ENCODE measurements at places on chromosomes 12 and 14. TPM values are rescaled to one million over a fixed set of nuclear protein-coding genes. Genes with fewer than 3 reads are reported as not detected.
A peak's percentile ranks its signal among the peaks of the same experiment; 100 is the strongest.

The KRT74 gene
- total RNA-seq: not detected

The FAM186B gene
- total RNA-seq: 0.42 TPM

The NANOG gene
- total RNA-seq: 0.35 TPM

The TAS2R19 gene
- total RNA-seq: 13.1 TPM

The CLEC1B gene
- not detected for total RNA-seq

The KERA gene
- total RNA-seq: not detected

GRCh38 chr14:20356422-20356821, 13.0 kb downstream of the PARP2 start:
- peaks cover 22% of the 10 kb centered on the region for H3K36me3 ChIP-seq
- H3K4me1 ChIP-seq: no peaks in the 10 kb centered on the region
- no peaks in the 10 kb centered on the region for H3K27me3 ChIP-seq

DNA sequence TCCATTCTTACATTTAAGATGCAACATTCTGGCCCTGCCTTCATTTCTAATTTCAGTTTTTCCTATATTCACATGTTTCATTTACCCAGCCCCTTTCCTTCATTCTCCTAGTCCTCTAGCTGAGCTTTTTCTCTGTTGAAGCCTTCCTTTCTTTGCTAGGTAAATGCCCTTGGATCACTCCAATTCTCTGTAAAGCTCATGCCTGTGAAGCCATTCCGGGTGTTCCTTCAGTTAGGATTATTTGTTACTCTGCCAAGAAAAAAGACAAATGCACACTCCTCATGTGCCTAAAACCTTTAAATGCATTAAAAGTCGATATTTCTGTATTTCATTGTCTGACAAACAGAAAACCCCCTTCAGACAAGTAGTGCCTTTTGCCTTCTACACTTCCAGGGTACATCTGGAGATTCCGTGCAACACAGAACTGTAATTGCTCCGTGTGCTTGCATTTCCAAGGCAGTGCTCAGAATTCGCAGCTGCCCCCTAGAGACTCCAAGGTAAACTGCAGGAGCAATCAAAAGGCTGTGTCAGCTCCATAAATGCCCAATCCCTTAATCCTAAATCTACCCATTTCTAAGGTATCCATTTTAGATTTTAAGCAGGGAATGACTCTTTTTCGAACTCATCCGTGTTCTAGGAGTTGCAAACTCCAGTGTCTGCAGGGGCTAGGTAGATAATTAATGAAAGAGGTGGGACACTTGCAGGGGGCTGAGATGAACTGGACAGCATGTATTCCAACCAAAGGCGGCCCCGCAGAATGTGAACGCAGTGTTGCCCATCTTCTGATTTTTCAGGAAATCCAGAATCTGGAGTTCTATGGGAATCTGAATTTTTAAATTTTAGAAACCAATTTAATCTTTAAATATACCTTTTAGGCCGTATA, 320.2 kb downstream of the GRIN2B start:
- no peak overlapping the region for H3K4me3 ChIP-seq
- H3K27me3 ChIP-seq: no peaks in the 10 kb centered on the region
- no peaks in the 10 kb centered on the region for H3K4me1 ChIP-seq
- H3K36me3 ChIP-seq: no peaks in the 10 kb centered on the region
- no peak for DNase-seq

DNA sequence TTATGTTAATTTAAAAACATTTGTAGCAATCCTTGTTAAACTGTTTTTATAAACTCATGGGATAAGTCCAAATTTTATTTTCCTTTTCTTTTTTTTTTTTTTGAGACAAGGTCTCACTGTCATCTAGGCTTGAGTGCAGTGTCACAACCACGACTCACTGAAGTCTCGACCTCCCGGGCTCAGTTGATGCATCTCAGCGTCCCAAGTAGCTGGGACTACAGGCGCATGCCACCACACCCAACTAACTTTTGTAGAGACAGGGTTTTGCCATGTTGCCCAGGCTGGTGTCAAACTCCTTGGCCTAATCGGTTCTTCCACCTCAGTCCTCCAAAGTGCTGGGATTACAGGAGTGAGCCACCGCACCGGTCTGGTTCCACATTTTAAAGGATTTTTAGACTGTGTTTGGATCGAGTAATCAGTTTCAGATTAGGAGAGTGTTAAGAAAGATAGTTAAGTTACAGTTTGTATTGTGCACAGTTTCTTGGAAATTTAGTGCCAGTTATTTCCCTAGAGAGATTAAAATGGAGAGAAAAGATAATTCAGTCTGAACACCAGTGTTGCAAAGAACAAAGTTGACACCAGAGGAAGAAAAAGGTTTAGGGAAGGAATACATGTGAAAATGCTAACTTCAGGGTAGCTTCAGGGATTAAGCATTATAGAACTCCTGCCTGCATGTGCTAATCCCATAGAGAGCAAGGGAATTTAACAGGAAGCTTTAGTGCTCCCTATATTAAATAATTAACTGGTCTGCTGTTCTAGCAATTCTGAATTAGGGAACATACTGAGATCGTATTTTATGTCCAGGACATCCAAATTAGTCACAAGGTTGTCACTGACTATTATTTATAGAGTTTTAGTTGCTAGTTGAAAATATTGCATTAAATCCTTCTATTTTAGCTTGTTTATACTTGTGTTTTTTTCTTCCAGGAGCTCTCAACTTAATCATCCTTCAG, 10.1 kb downstream of the RAP1B start:
- H3K27me3 ChIP-seq: no peaks in the 10 kb centered on the region
- H3K36me3 ChIP-seq: no peaks in the 10 kb centered on the region
- no peak overlapping the region for H3K27ac ChIP-seq
- H3K4me3 ChIP-seq: peak overlapping the region; percentile 23
- DNase-seq: no peak
- peaks cover 77% of the 10 kb centered on the region for H3K4me1 ChIP-seq

- DNase-seq: no peak
- H3K36me3 ChIP-seq: no peaks in the 10 kb centered on the region
- H3K4me3 ChIP-seq: no peak overlapping the region
- H3K27ac ChIP-seq: no peak overlapping the region
- H3K27me3 ChIP-seq: no peaks in the 10 kb centered on the region
Observed at GRCh38 chr12:96617178-96617577, 127.8 kb downstream of the CFAP54 start.

- no peak for DNase-seq
- no peaks in the 10 kb centered on the region for H3K27me3 ChIP-seq
- no peaks in the 10 kb centered on the region for H3K4me1 ChIP-seq
Observed at GRCh38 chr12:114579389-114579788, 104.6 kb downstream of the TBX3 start.

DNA sequence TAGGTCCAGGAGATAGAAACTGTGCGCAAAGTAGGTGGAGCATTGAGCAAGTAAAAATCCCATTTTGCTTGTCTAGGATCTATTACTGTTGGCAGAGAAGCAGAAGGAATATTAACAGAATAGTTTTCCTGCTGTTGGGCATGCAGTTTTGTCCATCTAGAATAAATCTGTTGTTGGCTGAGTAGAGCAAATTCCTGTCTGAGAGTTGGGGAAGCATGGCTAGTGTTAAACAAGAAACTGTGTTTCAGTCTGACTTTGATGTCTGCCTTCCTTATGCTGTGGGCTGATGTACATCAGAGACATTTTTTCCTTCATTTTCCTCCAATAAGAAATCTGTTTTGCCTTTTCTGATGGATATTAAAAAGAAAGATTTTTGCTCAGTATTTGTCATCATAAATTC, 98.2 kb downstream of the RAD52 start:
- DNase-seq: no peak
- no peaks in the 10 kb centered on the region for H3K36me3 ChIP-seq
- no peaks in the 10 kb centered on the region for H3K27me3 ChIP-seq
- H3K27ac ChIP-seq: peak overlapping the region; percentile 53

GRCh38 chr14:51511265-51511664, 140.4 kb upstream of the FRMD6 start:
- H3K36me3 ChIP-seq: no peaks in the 10 kb centered on the region
- H3K27me3 ChIP-seq: no peaks in the 10 kb centered on the region
- no peak overlapping the region for H3K4me3 ChIP-seq
- peaks cover 32% of the 10 kb centered on the region for H3K4me1 ChIP-seq
- no peak for DNase-seq

DNA sequence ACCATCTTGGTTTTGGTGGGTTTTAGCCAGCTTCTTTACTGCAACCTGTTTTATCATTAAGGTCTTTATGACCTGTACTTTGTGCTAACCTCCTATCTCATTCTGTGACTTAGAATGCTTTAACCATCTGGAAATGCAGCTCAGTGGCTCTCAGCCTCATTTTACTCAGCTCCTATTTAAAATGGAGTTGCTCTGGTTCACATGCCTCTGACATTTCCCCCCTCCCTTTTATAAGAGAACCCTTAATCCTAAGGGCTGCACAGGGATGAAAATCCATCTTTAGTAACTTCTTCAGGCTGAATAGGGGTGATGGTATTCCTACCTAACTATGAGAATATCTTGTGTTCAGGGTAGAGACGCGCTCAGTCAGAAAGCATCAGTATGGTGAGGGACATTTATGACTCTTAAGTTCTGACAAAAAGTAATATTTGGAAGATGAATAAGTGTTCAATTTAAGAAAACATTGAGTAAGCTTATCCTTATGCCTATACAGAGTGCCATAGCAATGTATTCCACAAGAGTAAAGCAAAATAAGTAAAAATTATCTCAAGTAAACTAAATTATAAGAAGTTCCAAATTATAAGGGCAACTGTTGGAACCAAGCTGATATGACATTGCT, 15.2 kb downstream of the SLC38A1 start:
- H3K27ac ChIP-seq: no peak overlapping the region
- H3K4me3 ChIP-seq: no peak overlapping the region
- peaks cover 17% of the 10 kb centered on the region for H3K4me1 ChIP-seq
- no peak for DNase-seq
- no peaks in the 10 kb centered on the region for H3K27me3 ChIP-seq

DNA sequence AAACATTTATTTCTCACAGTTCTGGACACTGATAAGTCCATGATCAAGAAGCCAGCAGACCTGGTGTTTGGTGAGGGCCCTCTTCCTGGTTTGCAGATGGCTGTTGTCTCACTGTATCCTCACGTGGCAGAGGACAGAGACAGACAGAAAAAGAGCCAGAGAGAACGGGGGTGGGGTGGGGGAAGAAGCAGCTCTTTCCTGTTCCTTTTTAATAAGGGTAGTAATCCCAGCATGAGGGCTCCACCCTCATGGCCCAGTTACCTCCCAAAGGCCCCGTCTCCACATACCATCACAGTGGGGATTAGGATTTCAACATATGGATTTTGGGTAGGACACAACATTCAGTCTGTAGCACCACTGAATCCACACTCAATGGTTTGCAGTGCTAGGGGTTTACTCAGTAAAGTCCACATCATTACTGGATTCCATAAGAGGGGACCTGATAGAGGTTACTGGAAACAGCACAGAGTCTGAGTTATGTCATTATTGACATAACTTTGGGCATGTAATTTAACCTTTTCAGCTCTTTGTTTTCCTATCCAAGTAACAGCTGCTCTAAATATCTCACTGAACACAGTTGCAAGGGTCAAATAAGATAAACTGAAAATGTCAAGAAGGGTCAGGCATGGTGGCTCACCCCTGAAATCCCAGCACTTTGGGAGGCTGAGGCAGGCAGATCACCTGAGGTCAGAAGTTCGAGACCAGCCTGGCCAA, 53.2 kb downstream of the RPAP3 start:
- H3K27me3 ChIP-seq: no peaks in the 10 kb centered on the region
- no peak for DNase-seq
- H3K4me3 ChIP-seq: no peak overlapping the region
- no peaks in the 10 kb centered on the region for H3K36me3 ChIP-seq

- H3K27me3 ChIP-seq: no peaks in the 10 kb centered on the region
- DNase-seq: peak; percentile 47
- no peaks in the 10 kb centered on the region for H3K36me3 ChIP-seq
Observed at GRCh38 chr14:102323102-102323501, 3.6 kb downstream of the ZNF839 start.

DNA sequence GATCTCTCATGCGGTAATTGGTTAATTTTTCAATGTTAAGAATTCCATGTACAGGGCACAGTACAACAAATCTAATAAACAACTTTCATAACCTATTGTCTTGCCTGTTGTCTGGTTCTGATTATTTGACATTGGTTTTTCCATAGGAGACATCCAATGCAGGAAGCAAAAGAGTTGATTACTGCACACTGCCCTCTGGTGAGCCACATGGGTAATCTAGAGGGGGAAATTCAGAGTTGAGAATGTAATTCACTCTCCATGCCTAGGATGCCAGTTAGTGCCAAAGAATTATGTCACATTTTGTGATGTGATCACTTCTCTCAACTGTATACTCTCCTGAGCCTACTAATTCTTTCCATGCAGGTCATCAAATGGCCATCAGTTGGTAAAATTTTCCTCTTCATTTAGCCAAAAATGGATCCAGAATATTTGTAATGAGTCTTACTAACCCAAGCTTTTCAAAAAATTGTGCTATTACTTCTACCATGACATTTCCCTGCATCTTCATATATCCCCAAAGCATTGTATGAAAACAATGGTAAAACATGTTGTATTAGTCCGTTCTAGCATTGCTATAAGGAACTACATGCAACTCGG, 17.7 kb upstream of the CCDC91 start:
- H3K4me1 ChIP-seq: no peaks in the 10 kb centered on the region
- H3K36me3 ChIP-seq: no peaks in the 10 kb centered on the region
- no peak for DNase-seq
- H3K4me3 ChIP-seq: no peak overlapping the region

GRCh38 chr14:69495341-69495921, 10.9 kb downstream of the PLEKHD1 start:
- no peak overlapping the region for H3K27ac ChIP-seq
- no peaks in the 10 kb centered on the region for H3K27me3 ChIP-seq
- H3K4me1 ChIP-seq: no peaks in the 10 kb centered on the region
- no peak overlapping the region for H3K4me3 ChIP-seq
- no peak for DNase-seq

- no peaks in the 10 kb centered on the region for H3K36me3 ChIP-seq
- H3K27me3 ChIP-seq: no peaks in the 10 kb centered on the region
- H3K4me3 ChIP-seq: no peak overlapping the region
- no peaks in the 10 kb centered on the region for H3K4me1 ChIP-seq
- DNase-seq: no peak
Observed at GRCh38 chr14:26395726-26396125, 202.1 kb downstream of the NOVA1 start.

DNA sequence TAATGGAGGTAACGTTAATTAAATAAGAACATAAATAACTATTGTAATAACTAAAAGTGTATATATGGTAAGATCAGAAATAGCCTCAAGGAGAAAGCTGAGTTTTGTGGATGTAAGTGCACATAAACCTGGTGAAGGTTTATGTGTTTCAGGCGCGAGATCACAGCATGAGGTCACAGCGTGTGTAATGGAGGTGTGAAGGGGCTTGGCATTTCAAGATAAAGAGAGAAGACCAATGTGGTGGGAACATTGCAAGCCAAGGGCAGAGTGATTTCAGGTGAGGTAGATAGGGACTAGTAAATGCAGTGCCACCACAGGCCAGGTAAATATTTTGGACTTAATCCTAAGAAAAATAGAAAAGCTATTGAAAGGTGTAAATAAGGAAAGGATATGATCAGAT, 21.7 kb upstream of the KICS2 start:
- DNase-seq: no peak
- no peaks in the 10 kb centered on the region for H3K4me1 ChIP-seq
- no peak overlapping the region for H3K27ac ChIP-seq
- no peaks in the 10 kb centered on the region for H3K27me3 ChIP-seq
- no peaks in the 10 kb centered on the region for H3K36me3 ChIP-seq

Data from thoracic aorta (tissue), 2 donors.